ENCODE measurements at places on chromosomes 16 and 17.
A peak's percentile ranks its signal among the peaks of the same experiment; 100 is the strongest.

DNA sequence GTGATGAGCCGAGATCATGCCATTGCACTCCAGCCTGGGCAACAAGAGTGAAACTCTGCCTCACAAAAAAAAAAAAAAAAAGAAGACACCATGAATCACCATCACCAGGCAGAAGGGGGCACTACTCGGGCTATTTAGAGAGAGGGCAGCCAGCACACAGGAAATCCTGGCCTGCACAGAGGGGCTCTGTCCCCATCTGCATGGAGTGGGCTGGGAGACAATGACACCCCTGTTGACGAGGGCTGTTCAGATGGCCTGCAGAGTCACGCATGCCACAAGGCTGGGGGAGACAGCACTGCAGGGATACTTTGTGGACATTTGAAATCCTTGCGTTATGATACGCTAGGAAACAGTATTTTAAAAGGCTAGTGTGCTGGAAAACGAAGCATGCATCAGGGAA is 48.3 kb downstream of the CUEDC1 start:
- no peak for DNase-seq

DNA sequence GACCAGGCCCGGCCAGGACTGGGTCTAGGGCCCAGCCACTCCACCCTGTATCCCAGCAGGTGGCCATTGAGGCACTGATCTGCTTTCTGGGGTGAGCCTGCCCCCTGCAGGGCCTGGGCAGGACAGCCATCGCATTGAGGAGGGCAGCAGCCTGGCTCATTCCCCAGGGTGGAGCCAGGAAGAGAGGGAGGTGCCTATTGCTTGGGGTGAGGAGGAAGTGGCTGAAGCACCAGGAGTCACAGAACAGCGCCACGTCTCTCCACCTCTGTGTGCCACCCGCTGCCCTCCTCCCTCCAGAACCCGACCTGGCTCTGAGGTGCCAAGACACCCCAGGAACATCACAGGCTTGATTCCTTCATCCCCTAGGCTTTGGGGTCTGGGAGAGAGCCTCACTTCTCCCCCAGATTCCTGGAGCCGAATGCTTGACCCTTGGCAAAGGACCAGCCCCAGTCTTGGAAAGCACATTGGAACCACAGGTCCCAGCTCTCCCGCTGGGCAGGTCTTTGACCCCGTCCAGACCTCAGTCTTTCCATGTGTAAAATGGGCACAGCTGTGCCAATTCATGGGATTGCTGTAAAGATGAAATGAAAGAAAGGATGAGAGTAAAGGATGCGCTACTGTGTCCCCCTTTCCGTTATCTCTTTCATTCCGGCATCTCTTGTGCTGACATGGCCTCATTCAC is 7.2 kb upstream of the KRT36 start:
- peak; percentile 48 for DNase-seq

- DNase-seq = no peak
Measured at GRCh38 chr17:72373910-72374741, 253.3 kb downstream of the SOX9 start.

DNA sequence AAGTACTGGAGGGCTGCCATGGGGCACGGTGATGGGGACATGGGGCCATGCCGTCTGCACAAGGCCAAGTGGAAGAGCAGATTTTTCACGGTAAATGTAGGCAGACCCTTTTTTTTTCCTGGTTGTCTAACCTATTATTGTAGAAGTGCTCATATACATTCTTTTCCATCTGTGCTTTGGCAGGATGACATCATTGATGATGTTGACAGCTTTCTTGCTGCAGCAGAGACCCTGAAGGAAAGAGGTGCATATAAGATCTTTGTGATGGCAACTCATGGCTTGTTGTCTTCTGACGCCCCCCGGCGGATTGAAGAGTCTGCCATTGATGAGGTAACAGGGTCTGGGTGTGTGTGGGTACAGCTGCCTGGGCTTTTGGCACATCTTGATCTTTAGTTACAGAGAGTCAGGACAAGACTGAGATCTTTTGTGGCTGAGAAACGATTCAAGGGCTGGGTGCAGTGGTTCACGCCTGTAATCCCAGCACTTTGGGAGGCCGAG is 23.3 kb upstream of the SLC5A10 start:
- DNase-seq = no peak

- DNase-seq = peak; percentile 84
Measured at GRCh38 chr17:66441101-66441661, 138.8 kb downstream of the PRKCA start.

- no peak for DNase-seq
Measured at GRCh38 chr17:64780096-64781013, 118.2 kb upstream of the SMURF2 start.

GRCh38 chr16:86227801-86228200 is 282.5 kb upstream of the FOXF1 start:
- DNase-seq = no peak
